Fibroblast of skin of right quadriceps (primary cell): ENCODE measurements at places on chromosomes 12 and 14.

- DNase-seq, result no peak
Measured at GRCh38 chr14:90405755-90406154, 8.9 kb downstream of the CALM1 start.

- no peak for DNase-seq
Measured at GRCh38 chr14:104293851-104294627, 155.7 kb downstream of the KIF26A start.

GRCh38 chr12:58034311-58034710 lies 92.9 kb downstream of the ATP23 start:
- DNase-seq, result no peak

DNA sequence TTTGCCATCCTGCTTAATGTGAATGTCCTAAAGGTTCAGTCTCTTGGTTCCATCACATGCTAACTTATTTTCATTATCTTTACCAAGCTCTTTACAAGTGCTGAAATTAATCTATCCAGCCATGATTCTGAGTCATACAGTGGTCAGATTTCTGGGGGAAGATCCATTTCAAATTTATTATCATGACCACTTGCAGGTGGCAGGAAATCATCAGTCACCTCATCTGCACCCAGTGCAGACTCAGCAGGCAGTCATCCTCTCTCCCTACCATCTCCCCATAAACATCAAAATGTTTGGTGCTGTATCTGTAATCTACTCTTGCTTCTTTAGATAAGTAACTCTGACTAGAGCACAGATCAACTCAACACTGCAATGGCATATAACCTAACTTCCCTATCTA lies 23.5 kb downstream of the ATG14 start:
- DNase-seq, result peak; percentile 64

DNA sequence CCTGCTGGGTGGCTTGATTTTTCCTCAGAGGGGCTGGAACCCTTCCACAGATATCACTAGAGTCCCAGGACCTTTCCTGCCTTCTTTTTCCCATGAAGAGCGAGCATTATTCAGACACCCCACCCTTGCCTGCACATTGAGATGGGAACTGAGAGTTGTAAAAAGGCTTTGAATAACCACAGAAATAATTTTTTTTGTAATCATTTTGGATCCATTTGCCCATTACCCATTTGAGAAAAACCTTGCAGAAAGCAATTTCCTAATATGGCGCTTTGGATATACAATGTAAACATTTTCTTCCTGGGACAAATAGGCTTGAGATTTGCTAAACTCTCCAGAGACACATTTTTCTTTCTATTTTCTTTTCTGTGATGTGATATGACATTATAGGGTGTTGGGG lies 250.6 kb downstream of the MSRB3 start:
- DNase-seq, result no peak

GRCh38 chr14:92386165-92386564 lies 63.2 kb downstream of the SLC24A4 start:
- no peak for DNase-seq

- no peak for DNase-seq
Measured at GRCh38 chr14:24508155-24508840, at the start of gene CMA1. Gene CMA1 (minus strand): TSS chr14:24508265. CDS start chr14:24508235, 30 bp downstream.

- no peak for DNase-seq
Measured at GRCh38 chr14:104082807-104083206, 2.7 kb upstream of the ASPG start.
